HT1080 (cell line): ENCODE measurements at places on chromosomes 7 and 10.
A peak's percentile ranks its signal among the peaks of the same experiment; 100 is the strongest.

GRCh38 chr7:15853832-15854470, 167.5 kb upstream of the MEOX2 start:
- DNase-seq: peak; percentile 2

- peak; percentile 22 for DNase-seq
Observed at GRCh38 chr7:142602756-142603155, 146.5 kb upstream of the PRSS1 start.

- peak; percentile 15 for DNase-seq
Observed at GRCh38 chr7:147418966-147419365, 1171.6 kb upstream of the C7orf33 start.

DNA sequence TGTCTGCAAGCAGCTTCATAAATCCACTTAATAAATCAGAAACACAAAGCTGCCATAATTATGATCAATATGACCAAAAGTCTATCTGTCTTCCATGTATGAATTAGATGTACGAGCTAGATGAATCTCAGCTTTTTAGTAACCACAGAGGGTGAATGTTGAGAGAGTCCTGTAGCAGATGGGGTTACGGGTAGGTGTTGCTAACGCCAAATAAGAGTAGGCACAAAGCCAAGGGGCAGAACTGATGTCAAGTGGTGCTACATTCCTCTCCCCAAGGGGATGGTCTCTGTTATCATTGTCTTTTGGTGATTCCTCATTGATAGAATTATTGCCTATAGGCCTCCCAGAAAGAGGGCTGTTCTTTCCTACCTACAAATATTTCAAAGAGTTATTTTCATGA, 257.8 kb downstream of the PCLO start:
- no peak for DNase-seq

DNA sequence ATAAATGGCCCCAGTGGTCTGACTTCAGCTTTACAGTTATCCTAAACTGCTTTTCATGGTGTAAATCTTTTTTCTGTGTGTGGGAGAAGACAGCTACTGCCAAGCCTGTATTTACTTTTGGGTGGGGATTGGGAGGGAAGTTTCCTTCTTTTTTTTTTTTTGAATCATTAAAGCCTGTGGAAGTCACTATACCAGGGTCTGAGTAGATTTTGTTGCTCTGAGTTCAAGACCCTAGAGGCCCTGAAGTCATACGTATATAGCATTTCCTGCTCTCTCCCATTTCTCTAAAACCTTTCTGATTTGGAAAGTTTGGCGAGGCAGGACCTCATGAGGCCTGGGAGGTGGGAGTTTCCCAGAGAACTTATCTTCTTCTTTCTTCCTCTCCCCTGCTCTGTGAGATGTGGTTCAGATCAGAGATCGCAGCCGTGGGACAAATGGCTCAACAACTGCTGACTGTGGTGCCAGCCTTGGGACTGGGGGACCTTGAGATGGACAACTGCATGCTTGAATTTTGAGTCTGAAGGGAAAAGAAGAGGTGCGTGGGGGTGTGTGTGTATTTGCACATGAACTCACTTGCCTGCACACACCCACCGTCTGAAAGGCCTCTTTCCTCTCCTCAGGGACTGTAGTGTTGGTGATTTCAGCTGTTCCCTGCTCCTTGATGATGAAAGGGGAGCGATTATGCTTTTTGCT, 18.1 kb downstream of the LRMDA start:
- DNase-seq: no peak

GRCh38 chr7:135993950-135994349, 16.8 kb upstream of the MTPN start:
- DNase-seq: no peak

- DNase-seq: no peak
Observed at GRCh38 chr7:91420606-91421005, 156.4 kb downstream of the FZD1 start.

DNA sequence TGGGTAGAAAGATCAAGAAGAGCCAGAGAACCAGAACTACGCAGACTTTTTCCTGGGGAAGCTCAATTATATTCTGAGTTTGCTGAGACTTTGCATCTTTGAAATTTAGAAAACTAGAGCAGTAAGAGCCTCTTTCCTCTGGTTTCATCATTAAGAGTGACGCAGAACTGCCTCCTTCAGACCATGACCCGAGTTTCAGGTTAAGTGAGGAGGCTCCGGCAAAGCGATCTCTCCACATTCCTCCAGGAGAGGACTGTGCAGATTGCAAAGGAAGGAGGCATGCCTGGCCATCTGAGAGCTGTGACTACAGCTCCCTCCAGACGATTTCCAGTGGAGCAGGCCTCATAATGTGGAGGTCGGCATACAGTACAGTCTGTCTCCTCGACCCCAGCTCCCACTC, 115.8 kb upstream of the LANCL2 start:
- no peak for DNase-seq

- no peak for DNase-seq
Observed at GRCh38 chr10:48661441-48661840, 23.2 kb upstream of the WDFY4 start.

DNA sequence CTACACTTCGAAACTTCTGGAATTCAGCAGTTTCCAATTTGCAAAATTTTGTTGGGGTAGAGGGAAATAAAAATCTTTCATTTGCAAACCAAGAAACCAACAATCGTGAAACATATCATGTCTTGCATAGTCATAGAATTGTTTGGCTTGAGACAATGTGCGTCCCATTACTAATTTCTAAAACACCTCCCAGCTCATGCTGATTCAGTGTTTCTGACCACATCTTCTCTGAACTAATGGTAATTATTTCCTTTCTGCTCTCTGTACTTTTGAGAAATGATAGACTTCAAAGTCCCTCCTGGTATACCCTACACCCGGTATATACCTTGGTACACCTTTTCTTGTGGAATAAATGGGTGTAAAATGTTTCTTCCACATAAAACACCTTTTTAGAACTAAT, 41.8 kb upstream of the TSPAN13 start:
- DNase-seq: peak; percentile 39

DNA sequence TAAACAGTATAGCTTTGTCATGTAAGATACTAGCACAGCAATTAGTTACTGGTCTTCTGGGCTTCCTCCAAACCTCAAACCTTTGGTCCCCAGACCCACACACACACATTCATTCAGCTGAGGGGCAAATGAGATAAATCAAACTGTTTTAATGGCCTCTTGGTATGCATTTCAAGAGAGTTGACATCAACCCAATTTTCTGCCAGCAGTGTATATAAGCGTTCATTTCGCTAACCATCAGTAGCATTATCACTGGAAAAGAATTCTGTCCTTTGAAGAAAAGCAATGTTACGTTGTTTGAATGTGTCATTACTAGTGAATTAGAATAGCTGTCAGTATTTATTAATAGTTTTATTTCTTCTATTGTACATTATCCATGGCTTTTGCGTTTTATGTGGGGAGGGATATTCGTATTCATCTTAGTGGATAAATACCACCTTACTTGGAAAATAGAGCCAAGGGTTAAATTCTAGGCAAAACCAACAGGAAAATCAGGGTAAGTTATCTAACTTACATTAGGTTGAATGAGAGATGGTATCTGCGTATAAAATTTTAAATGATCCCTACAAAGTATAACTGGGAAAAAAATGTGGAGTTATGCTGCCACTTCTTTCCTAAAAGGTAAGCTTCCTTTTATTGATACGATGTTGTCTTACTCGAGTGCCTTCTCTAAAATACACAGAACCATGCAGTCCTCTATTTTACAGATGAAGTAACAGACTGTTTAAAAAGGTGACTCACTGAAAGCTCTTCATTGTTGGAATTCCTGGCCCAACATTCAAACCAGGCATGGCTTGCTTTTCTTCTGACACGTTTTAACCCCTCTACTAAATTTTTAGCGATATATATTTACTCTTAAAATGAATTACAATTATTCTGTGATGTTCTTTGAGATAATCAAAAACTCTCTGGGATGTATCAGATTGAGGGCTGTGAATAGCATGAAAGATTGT, 2.0 kb upstream of the ZMYND11 start:
- peak; percentile 72 for DNase-seq

GRCh38 chr10:119404719-119405519, 137.6 kb downstream of the RGS10 start:
- DNase-seq: no peak

DNA sequence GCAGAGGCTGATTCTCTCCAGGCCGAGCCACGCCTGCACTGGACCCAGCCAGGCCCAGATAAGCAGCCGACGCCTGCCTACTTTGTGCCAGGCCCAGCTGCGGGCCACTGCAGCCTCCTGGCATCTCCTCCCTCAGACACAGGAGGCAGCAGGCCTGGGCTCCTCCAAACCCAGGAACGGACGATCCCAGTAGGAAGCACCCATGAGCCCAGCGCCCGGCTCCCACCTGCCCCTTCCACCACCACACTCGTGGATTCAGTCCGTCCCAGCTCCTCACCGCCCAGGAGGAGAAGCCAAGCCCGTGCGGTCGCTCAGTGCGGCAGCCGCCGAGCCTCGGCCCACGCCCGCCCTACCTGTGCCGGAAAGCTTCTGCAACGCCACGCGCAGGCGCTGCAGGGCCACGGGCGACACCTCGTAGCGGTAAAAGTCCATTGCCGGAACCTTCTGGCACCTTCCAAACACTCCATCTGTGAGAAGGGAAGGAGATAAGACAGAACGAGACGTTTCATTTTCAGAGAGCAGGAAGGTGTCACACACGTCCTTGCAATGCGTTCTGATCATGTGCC, 271.1 kb downstream of the PTPRN2 start:
- DNase-seq: no peak

- DNase-seq: no peak
Observed at GRCh38 chr7:45872116-45873034, 507 bp downstream of the CCDC201 start.

- DNase-seq: no peak
Observed at GRCh38 chr7:798921-799470, 33.3 kb upstream of the SUN1 start.

- no peak for DNase-seq
Observed at GRCh38 chr10:47335906-47336305, 12.3 kb upstream of the RBP3 start.

DNA sequence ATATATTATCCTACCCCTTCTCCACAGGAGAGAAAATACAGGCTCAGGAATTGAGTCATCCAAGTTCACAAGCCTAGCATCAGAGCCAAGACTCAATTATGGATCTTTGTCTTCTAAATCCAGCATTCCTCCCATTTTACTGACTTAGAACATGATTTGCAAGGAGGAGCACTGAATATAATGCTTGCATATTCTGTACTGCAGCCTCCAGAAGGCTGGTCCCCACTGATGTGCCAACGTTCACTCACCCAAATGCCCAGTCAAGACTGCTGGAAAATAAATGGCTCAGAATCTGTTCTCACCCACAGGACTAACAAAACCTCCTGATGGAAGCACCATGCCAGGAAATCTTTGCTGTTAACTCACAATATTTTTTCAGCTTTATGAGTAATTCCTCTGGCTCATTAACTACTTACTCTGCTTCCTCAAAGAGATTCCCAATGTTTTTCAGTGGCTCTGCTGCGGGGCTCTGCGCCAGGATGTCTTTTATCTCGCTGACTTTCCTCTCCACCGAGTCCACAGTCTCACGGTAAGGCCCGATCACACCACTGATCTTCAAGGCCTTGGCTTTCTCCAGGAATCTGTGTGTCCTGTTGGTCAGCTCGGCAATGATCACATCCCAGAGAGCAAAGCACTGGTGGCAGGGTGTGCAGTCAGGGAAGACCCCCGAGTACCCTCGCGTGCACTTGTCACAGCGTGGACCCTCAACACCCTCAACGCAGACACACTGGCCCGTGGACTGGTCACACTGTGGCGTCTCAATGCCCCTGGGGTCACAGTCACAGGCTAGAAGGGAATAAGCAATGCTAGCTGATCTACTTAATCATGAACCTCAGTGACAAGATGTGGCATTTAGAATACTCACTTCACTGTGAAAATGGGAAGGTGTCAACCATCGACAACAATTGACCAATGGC, 48.8 kb downstream of the DLD start:
- DNase-seq: peak; percentile 79

DNA sequence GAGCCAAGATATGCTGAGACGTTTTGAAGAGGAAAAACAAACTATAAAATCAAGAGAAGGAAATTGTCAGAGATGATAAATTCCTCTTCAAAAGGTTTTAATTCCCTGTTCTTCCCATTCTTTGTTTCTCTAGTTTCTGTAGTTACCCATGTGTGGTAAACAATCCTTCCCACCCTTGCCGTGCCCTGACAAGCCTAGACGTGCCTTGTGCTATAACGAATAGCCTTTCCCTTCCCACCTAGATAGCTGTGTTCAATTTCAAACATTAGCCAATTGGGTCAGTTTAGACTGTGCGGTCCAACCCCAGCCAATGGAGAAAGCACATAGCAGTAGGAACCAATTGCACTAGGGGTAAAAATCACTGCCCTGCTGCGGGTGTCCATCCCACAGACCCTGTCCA, 138.1 kb downstream of the RALA start:
- no peak for DNase-seq

DNA sequence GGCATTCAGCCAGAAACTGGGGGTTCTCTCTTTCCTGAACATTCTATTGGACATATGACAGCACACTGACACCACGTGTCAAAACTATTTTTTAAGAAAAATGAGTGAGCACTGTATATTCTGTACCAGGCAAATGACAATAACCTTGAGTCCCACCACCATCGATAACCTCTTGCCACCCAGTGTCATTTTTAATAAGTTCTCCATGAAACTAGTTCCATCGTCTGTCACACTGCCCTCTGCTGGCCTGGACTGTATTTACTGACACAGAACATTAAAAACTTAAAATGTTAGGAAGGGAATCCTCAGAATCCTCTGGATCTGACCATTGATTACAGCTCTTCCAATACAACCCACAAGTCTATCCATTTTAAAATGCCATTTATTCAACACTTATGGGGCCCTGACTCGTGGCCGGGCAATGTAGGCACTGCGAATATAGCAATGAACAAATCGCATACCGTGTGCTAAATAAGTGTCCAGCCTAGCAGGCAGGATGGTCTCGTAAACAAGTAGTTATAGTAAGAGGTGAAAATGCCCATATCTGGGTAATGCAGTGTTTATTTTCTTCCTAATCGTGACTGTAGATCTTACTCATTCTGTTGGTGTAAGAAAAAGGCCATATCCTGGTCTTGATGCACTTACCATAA, 35.9 kb upstream of the CACNB2 start:
- DNase-seq: peak; percentile 8

GRCh38 chr10:42836096-42836495, 53.5 kb downstream of the BMS1 start:
- DNase-seq: no peak

DNA sequence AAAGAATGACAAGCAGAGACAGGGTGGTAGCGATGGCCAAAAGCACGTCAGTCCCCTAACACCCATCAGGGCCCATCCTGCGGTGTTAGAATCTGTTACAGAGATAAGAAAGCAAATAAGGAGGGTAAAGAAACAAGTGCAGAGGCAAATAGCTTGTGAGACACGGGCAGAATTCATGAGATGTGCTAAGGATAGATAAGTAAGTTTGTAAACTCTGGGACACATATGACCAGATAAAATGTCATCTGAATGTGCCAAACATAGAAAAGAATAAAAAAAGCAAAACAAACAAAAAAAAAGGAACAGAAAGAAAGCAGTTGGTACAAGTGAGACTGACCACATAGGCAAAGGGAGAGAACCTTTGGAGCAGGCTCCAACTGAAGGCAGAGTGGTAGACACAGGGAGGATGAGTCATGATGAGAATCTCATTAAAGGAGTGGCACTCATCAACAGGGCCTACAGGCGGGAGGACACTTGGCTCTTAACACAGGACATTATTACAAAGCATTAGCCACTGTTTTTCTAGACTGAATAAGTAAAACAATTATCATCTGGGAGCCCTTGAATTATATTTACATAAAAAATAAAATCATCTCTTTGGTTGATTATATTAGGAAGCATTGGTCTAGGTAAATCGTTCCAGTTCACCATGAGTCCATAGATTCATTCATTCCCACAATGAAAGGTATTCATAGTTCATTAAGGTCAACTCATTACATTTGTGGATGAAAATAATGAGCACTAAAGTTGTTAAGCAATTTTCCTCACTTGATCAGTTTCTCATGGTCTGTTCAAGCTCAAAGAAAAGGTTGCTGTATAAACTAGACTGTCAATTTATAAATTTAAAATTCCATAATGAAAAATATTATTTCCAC, 21.5 kb upstream of the EPHB6 start:
- peak; percentile 64 for DNase-seq
